ENCODE measurements at places on chromosomes 2 and 18.

- no peak for DNase-seq
These were observed 4.3 kb upstream of the GALNT1 start for GRCh38 chr18:35577045-35577848.

DNA sequence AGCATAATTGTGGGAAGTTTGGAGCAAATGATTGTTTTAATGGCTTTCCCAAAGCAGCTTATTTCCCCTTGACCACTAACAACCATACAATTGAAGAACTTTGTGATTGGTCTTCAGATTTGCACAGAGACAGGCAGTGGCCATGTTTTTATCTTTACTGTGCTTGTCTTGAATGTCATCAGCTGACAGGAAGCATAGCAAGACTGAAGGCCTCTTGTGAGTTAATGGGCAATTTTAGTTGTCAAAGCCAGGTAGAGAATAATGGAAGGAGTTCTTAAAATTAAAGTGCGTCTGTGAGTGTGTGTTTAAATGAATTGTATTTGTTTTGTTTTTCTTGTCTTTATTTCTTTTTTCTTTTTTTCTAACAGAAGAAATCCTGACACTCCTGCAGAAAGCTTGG is 809.9 kb downstream of the TSN start:
- no peak for DNase-seq

DNA sequence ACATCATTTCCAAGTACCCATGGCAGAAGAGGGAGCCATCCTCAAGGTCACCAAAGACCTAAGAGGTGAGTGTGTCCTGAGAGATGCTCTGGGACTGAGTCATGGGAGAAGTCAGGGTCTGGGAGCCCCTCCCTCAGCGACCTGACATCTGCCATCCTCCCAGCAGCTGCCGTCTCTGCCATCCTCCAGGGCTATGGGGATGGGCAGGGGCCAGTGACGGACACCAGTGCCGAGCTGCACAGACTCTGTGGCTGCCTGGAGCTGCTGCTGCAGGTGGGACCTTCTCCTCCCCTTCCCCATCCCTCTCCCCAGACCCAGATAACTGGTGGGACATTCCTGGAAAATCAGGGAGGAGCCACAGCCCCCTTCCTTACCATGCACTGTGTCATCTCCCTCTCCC is 1.5 kb downstream of the RUFY4 start:
- DNase-seq, result no peak

DNA sequence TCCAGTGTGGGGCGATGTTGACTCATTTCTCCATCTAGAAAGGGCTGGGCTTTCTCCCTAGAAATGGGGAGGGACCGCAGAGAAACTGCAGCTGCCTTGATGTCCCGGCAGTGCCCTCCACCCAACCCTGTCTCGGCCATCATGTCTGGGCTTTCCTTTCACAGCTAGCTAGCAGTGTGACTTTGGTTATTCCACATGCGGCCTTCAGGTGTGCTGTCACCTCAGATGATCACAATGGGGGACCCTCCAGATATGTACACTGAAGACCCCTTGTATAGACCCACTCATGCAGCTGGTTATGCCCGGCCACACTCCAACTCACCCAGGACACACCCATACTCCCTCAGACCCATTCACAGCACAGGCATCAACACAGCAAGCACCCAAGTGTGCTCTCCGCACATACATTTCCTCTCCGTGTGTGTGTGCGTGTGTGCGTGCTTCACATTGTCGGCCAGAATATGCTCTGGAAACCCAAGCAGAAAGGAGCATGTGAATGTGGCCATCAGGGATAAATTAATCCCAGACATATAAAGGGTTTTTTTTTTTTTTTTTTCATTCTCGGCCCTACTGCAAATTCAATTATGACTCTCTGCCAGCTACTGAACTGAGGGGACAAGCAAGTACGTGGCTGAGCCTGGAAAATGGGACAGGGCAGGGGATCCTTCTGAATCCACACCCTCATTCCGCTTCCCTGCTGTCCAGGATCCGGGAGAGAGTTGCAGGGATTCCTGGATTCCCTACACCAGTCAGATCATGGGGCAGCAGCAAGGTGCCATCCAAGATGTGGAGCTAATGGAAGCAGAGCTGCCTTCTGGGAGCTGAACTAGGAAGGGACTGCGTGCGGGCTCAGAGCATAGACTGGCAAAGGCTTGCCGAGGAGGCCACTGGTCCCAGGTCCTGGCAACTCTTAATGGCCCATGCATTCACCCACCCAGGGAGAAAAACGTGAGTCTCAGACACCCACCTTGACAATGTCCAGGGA is 240.2 kb downstream of the DYSF start:
- DNase-seq, result no peak

DNA sequence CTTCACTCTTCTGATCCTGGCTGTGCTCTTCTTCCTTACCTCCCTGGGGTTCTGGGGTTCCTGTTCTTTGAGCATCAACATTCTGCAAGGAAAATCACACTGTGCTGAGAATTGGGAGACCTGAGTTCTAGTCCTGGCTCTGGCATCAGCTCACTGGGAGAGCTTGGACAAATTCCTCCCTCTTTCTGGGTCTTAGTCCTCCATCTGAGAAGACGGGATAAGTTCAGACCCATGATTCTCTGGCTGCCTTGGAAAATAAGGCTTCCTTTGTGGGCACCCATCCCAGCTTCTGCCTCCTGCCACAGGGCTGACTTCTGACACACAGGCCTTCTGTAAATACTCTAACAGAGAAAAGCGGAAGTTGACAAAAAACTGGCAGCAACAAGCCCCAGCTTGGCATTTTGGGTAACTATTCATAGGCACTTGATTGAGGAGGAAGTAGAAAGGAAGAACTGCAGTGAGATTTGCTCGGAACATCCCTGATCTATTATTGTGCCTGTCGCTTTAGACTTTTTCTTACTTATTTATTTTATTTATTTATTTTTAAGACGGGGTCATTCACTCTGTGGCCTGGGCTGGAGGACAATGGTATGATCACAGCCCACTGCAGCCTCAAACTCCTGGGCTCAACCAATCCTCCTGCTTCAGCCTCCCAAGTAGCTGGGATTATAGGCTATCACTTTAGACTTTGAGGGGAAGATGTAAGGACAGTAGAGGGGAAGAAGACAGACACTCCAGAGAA is 7.9 kb downstream of the PCBP1 start:
- no peak for DNase-seq

DNA sequence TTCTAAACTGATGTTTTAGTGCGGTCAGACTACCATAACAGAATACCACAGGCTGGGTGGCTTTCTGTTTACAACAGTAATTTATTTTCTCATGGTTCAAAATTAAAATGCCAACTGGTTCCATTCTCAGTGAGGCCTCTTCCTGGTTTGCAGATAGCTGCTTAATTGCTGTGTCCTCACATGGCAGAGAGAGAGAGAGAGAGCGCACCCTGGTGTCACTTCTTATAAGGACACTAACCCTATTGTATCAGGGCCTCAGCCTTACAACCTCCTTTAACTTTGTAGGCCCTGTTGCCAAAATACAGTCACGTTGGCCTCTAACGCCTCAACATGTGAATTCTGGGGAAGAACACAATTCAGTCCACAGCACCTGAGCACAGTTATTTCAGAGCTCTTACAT is 37.5 kb upstream of the ZNF385B start:
- DNase-seq, result no peak

- DNase-seq, result no peak
These were observed 79.2 kb upstream of the NCK2 start for GRCh38 chr2:105665480-105665879.

GRCh38 chr18:75679331-75679730 is 251.8 kb upstream of the SMIM21 start:
- DNase-seq, result no peak

- no peak for DNase-seq
These were observed 288.1 kb downstream of the RNF144A start for GRCh38 chr2:7205151-7205830.

Measured in H7 (cell line).